ENCODE measurements at places on chromosomes 1 and 21. TPM values are rescaled to one million over a fixed set of nuclear protein-coding genes. Genes with fewer than 3 reads are reported as not detected.
A peak's percentile ranks its signal among the peaks of the same experiment; 100 is the strongest.

DNA sequence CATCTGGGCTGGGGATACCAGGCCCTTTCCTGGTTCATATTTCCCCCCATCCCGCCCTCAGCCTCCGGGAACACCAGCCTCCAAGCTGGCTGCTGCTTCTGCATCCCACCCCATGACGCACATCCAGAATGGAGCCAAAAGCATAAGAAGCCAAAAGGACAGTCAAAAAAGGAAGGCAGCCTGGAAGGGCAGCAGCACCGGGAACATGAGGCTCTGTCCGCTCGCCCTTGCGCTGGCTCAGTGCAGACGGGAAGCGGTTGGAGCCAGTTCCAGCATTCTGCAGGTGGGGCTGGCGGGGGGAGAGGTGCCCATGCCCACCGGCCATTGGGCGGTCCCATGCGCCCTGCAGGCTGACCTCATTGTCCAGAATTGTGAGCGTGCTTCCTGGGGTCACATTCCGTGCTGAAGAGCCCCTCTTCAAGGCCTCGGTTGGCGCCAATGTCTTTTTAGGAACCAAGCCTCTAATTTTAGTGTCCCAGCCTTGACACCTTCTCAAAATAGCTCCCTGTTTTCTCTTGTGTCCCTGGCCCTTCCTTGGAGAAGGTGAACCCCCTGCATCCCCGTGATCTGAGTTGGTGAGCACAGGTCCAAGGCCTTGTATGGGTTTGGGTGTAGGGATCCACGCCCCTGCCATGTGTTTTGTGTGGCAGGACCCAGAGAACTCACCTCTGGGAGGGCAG lies 28.4 kb upstream of the NPPB start:
- DNase-seq: peak; percentile 9

DNA sequence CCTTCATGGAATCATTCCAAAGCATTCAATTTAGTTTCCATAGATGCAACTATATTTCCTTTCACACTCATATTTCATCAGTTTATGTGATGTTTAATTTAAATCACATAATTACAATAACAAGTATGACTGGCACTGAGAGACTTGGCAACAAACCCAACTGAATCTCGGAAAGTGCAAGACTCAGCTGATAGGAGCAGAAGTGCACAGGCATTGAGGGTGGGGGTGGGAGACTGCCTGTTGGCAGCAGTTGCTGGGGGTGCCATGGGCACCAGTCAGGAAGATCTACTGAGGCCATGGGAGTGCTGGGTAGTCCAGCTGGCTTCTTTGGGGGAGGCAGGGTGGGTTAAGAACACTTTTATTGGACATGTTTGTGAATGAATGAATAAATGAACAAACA lies 10.4 kb upstream of the HMGB4 start:
- no peak for DNase-seq

GRCh38 chr1:205472737-205473441 lies 17.0 kb upstream of the BLACAT1 start:
- DNase-seq: no peak

Gene PPIE
- 44.0 TPM for total RNA-seq

Gene KRTAP21-2
- total RNA-seq: not detected

- DNase-seq: no peak
Observed at GRCh38 chr1:204340081-204340889, 19.4 kb downstream of the PLEKHA6 start.

GRCh38 chr1:3481836-3482375 lies 27.4 kb downstream of the ARHGEF16 start:
- DNase-seq: no peak

DNA sequence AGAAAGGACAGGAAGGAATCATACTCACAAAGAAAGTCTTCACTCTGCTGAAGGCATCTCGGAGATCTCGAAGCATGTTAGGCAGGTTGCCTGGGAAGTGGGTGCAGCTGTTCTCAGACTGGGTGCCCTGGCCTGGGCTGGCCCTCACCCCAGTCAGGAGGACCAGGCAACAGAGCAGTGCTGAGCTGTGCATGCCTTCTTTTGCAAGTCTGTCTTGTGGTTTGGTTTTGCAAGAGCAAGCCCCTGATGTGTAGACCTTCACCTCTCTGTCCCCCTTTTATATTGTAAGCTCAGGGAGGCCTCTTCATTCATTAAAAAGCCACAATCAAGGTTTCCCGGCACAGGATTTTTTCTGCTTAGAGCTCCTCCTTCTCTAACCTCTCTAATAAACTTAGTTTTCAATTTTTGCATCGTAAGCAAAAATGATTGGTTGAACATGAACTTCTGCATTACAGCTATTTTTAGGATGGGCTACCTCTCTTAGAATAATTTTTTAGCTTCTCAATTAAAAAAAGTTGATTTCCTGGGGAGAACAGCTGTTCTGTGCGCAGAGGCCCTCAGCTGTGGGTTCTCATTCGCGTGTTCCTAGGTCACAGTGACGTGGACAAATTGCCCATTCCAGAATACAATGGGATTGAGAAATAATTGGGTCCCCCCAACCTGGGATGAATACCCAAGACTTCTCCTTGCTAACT lies at the start of gene IL10:
Gene IL10, minus strand, starts transcription at position 252 of the 695 bp plus-strand sequence. Its CDS starts 59 bp downstream, at position 193.
- no peak for DNase-seq

Gene GSTM5
- total RNA-seq: not detected

- no peak for DNase-seq
Observed at GRCh38 chr1:23420778-23421177, 3.8 kb downstream of the TCEA3 start.

Gene NSUN4
- 22.0 TPM for total RNA-seq

- no peak for DNase-seq
Observed at GRCh38 chr1:200862713-200863415, 9.9 kb upstream of the GPR25 start.

GRCh38 chr1:205591522-205592351 lies 40.1 kb downstream of the ELK4 start:
- peak; percentile 88 for DNase-seq

DNA sequence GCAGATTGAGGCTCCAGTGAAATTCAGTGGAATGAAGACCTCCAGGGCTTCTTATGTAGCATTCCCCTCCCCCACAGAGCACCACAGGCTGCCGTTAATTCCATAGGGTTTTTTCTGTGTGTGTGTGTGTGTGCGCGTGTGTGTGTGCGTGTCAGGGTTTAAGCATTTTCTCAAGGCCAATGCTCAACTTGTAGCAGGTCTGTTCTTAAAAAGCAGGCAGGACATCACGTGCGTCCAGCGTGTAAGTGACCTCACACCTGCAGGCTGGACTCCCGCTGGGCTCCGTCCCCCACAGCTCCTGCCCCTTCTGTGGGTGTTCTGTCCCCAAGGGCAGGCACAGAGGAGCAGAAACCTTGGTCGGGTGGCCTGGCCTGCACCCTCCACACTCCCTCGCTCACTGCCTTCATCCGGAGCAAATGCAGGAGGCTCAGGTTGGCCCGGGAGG lies 5.3 kb downstream of the PRDM16 start:
- DNase-seq: no peak

DNA sequence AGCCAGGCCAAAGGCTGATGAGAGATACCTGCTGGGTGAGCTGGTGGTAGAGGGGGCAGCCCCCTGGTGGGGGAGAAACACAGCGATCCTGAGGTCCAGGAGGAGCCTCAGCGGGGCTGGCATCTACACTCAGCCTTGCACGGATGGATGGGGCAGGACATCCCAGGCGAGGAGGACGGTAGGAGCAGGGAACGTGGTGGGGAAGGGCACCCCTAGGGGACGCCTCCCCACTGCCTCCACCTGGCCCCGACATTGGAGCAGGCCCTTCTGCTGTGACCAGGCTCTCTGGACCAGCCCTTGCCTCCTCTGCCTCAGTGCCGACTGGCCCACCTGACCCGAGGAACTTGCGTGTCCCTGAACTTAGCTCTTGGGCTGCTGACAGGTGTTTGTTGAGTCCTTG lies 6.4 kb upstream of the MMEL1 start:
- no peak for DNase-seq

- DNase-seq: no peak
Observed at GRCh38 chr1:2533365-2533764, 3.3 kb upstream of the HES5 start.

- no peak for DNase-seq
Observed at GRCh38 chr1:26404641-26405040, 6.0 kb upstream of the LIN28A start.

GRCh38 chr1:159338018-159338417 lies 35.9 kb downstream of the FCER1A start:
- no peak for DNase-seq

- peak; percentile 35 for DNase-seq
Observed at GRCh38 chr1:178324003-178324402, 172.8 kb downstream of the CLEC20A start.

DNA sequence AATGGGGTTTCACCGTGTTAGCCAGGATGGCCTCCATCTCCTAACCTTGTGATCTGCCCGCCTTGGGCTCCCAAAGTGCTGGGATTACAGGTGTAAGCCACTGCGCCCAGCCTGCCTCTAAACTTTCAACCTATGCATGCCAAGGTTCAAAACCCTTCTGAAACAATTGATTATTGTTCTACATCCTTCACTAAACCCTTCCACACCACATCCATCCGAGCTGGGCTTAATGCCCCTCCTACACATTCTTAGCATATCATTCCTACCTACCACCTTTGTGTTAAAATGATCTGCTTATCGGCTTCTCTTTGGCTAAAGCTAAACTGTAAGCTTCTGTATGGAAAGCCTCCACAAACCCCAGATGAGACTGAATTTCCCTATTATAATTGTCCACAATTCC lies 40.8 kb upstream of the DOCK7 start:
- no peak for DNase-seq

- DNase-seq: no peak
Observed at GRCh38 chr1:99455760-99456159, 190.2 kb upstream of the PALMD start.

GRCh38 chr1:186494832-186495271 lies 33.9 kb upstream of the PDC start:
- DNase-seq: no peak

DNA sequence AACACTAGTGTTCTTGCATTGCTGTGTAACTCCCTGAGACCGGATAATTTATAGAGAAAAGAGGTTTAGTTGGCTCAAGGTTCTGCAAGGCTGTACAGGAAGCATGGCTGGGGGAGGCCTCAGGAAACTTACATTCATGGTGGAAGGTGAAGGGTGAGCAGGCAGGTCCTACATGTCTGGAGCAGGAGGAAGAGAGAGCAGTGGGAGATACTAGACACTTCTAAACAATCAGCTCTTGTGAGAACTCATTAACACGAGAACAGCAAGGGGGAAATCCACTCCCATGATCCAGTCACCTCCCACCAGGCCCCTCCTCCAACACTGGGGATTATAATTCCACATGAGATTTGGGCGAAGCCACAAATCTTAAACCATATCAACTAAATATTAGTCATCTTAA lies 30.1 kb downstream of the RNF2 start:
- DNase-seq: no peak

- DNase-seq: no peak
Observed at GRCh38 chr1:162388083-162388594, 6.6 kb downstream of the C1orf226 start.

DNA sequence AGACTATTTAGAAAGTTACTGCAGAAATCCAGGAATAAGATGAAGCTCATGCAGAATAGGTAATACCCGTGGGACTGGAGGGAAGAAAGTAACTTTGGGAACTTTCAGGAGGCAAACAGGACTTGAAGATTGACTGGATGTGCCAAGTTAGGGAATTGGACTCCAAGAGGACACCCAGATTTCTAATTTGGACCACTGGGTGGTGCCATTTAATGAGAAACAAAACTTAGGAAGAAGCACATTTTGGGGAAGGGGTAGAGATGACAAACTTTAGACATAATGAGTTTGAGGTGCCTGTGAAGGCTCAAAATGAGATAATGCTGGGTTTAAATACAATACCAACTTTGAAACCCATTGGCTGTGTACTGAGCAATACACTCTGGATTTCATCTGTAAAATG lies 3.3 kb upstream of the B4GALT3 start:
- DNase-seq: no peak

Gene AKT3
- total RNA-seq: 47.8 TPM

All from dermis microvascular lymphatic vessel endothelial cell (primary cell).